ENCODE measurements at places on chromosomes 11 and 22.

DNA sequence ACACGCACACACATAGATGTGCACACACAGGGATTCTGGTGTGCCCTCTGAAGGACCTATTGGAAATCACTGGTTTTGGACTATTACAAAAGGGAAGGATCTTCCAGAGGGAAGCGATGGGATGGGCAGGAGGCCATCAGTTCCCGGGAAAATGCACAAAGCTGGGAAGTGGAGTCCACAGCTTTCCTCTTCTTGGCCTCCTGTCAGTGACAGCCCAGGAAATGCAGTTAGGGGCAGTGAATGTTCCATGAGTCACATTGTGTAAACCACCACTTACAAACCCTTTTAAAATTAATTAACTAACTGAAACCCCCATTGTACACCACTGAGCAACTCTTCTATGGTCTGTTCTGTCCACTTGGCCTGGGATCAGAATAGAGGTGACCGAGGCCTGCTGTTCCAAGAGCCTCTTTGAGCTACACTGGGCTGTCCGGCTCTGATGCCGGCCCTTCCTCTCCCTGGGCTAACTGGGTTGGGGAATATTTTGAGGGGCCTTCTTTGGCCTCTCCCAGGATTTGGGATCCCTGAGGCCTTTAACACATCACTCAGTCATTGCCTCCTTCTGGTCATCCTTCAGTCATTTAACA is 137.7 kb downstream of the FEZ1 start:
- no peak for DNase-seq

DNA sequence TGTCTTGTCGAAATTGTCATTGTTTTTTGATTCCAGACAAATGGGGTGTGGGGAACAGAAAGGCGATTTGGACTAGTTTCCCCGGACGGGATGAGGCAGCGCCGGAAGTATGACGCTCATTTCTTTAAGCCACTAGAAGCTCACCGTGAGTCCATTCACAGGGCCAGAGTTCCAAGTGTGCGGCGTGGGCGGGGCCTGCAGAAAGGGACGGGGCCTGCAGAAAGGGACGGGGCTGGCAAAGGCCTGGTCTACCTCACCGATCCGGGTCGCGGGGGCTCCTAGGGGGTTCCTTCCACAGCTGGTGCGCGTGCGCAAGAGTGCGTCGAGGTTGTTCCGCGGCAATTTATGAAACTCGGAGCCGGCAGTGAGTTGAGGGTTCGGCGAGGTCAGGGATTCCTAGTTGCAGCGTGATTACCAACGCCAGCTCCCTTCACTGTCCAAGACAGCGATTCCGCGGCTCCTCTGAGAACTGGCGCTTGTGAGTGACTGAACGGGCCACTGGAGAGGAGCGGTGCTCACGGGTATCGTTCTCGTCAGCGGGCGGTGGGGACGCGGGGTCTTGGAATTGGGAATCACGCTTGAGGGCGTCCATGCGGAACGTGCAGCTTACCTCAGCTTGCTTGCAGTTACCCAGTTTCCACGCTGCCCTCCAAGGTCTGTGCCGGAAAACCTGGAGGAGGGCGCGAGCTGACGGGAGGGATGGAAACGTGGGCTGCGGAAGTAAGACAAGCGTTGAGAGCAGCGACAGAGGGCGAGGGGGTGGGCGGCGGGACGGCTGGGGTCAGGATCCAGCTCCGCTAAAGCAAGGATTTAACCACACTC is at the start of gene ZNF215:
ZNF215 (plus strand) TSS at position 219 of the 822 bp plus-strand sequence. CDS start 5,847 bp downstream, outside the sequence.
- no peak for DNase-seq

GRCh38 chr11:95156133-95156721 is 66.6 kb downstream of the ENDOD1 start:
- DNase-seq = no peak

GRCh38 chr11:44002191-44003093 is 45.3 kb upstream of the ACCSL start:
- DNase-seq = no peak

DNA sequence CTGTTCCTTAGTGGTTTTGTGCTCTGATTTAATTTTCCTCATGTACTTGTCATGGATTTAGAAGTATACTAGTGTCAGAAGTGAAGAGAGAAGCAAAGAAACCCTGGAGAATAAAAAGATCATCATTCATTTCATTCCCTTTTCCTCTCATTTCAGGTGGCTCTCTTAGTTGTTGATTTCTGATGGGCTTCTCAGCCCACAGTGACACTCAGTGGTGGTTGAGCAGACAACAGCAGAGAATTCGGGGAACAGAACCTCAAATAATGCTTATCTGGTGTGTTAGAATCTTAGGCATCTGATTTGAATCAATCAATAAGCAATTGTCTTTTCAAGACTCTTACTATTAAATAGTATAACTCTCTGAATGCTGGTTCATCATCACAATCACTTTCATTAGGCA is 1289.4 kb downstream of the FAM181B start:
- DNase-seq = no peak

DNA sequence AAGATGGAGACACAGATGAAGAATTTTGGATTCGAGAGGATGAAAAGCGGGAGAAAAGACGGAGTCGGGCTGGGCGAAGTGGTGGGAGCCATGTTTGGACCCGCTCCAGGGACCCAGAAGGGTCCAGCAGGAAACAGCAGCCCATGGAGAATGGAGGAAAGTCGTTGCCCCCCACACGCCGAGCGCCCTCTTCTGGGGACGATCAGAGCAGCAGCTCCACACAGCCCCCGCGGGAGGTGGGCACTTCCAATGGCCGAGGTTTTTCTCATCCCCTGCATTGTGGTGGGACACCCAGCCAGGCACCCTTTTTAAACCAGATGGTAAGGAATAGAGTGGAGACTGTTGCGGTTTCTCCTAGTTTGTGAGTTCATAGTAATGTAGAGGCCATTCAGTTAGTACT is 22.8 kb upstream of the SLC25A18 start:
- no peak for DNase-seq

DNA sequence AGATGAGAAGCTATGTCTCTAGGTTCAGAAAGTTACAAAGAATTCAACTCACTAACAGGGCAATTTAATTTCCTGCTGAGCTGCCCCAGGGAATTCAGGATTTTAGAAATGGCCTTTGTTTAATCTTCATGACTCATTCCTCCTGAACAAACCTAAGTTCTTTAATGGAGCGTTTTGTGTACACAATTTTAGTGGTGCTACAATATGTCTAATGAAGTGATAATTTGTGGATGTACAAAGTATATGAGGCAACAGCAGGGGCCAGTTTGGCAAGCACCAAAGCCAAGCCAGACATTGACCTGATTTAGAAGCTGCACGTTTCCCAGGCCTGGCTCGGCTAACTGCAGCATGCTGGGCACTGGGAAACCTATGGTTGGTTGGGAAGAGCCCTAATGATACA is 34.4 kb upstream of the HEPHL1 start:
- no peak for DNase-seq

DNA sequence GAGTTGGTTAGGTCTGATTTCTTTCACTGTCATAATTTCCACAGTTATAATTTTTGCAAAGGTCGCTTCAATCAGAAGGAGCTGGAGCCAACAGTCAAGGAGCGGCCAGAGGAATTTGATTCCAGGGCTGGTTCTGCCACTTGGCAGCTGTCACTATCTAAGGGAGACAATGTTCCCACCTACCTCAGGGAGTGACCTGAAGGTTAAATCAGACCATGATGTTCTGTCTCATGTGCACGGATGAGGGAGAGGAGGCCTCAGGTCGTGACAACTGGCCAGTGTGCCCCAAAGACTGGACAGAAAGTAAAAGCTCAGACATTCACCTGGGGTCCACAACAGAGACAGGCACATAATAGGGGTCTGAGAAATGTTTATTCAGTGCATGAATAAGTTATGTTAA is 7.6 kb downstream of the MRGPRD start:
- no peak for DNase-seq

DNA sequence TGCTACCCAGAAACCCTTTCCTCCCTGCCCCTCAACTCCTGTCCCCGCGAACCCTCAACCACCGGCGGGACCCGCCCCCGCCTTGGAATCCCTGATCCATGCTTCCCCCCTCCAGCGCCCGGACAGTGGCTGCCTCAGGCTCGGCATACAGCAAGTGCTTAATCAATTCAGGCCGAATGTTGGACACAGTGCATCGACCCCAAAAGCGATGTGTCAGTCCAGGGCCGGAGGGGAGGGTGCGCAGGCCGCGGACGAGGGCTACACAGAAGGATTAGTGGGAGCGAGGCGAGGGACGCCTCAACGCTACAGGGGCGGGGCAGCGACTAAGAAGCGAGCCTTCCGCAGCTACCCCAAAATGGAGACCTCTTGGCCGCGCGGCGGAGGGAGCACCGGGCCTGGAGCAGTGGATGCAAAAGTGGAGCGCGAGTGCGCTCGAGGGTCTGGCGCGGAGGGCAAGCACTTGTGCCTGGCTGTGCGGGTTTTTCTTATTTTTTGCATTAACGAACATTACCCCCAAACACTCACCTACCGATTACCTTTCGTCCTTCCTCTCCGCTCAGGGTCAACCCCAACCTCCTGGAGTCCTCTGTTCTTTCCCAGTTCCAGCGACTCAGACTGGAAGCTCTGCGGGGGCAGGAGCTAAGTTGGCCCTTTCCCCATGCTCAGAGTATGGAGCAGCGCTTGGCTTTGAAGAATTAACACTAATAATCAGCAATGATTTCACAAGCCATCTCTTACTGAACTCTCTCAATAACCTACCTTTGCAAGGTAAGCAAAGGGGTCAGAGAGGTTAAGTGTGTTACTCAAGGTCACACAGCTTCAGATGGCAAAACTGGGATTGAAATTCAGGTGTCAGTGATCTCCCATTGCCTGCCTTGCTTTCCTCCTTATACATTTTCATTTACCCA is 30.0 kb upstream of the WNT11 start:
- DNase-seq = peak; percentile 48

GRCh38 chr11:122002047-122002446 is 114.0 kb downstream of the BLID start:
- DNase-seq = no peak

DNA sequence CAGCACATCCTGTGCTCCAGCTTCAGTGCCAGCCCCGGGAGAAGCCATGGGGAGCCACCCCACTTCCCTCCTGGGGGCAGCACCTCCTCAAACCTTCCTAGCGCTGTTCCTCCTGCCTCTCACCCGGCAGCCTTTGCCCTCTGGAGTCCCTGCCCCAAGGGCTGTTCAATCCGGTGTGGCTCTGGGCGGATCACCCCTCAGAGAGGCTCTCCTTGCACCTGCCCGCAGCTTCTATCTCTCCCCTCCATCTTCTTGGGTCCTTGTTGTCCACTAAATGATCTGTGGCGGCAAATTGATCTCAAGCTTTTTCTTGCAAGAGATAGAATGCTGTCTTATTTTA is 18.1 kb upstream of the CDKN1C start:
- DNase-seq = no peak

GRCh38 chr11:19587979-19588378 is 124.7 kb upstream of the NAV2 start:
- DNase-seq = no peak

DNA sequence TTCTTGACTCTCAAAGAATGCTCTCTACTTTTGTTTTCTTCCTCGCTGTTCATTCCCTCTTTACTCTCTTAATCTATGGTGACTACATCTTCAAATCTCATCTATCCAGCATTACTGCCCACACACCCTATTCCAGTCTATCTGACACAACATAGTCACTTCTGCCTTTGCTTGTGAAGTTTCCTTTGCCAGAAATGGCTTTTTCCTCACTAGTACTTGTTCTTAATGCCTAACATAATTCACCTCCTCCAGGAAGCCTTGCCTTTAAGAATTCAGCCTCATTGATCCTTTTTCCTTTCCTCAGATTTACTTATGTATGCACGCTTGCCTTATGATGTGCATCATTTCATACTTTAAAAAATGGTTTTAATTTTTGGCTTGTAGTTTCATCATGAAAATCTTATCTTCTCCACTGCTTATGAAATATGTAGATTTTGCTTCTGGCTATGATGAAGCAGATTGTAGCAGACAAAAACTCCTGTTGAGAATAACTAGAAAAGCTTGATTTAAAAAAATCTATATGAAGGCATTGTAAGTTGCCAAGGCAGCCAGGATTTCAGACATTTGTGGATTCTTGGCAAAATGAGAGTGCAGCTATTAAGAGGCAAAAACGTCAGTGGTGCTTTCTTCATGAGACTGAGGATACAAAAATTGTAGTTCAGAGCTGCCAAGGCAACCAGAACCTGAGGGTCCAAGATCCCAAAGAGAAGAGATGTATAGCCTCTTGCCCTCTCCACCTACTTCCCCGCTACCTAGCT is 31.8 kb downstream of the RNF169 start:
- DNase-seq = no peak

GRCh38 chr11:123381817-123382554 is 48.1 kb upstream of the GRAMD1B start:
- no peak for DNase-seq

DNA sequence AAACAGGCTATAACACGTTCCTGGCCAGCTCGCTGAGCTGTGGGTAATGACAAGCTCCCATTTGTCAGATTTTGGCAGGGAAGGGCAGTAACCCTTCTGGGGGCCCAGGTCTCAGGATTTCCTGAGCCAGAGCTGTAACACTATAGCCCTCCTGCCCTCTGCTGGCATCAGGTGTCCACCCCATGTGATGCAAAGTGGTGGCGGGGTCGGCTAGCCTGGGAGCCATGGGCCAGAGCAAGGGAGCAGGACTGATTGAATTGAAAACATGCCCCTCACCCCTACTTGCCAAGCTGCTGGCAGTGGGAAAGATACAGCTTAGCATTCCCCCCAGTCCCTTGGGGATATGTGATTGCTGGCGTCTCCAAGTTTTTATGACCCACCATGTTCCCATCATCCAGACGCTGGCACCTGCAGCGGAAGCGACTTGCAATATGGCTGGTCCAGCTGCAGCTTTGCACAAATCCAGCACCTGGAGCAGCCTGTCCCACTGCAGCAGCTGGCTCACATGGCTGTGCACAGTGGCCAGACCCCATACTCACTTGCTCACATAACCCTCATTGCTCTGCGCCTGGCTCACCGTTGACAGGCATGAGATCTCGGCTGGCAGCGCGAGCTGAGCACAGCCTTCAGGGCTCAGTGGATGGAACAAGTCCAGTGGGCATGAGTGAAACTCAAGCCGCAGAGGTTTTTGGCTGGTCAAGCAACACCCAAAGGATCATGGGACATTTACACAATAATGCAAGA is 1147.8 kb downstream of the JRKL start:
- no peak for DNase-seq

DNA sequence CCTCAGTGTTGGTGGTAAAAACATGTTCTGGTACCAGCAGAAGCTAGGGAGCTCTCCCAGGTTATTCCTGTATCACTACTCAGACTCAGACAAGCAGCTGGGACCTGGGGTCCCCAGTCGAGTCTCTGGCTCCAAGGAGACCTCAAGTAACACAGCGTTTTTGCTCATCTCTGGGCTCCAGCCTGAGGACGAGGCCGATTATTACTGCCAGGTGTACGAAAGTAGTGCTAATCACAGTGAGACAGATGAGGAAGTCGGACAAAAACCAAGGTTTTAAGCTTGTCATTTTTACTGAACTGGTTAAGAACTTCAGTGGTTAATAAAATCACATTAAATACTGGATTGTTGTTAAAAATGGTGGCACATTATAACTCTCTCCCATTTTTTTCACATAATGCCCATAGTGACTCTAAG is 42.6 kb upstream of the VPREB1 start:
- no peak for DNase-seq

All from activated naive CD4-positive, alpha-beta T cell (primary cell).